ENCODE measurements at places on chromosomes 16 and 17. TPM values are rescaled to one million over a fixed set of nuclear protein-coding genes. Genes with fewer than 3 reads are reported as not detected.
A peak's percentile ranks its signal among the peaks of the same experiment; 100 is the strongest.

DBNDD1 gene
- 3.5 TPM for total RNA-seq

SOX8 gene
- 2.2 TPM for total RNA-seq

HOXB7 gene
- 14.1 TPM for total RNA-seq

PIMREG gene
- not detected for total RNA-seq

MAPT gene
- 3.9 TPM for total RNA-seq

SLC38A8 gene
- not detected for total RNA-seq

PPP1R27 gene
- not detected for total RNA-seq

TBX6 gene
- total RNA-seq: 0.62 TPM

MYH8 gene
- not detected for total RNA-seq

TBC1D3L gene
- 7.1 TPM for total RNA-seq

CCL13 gene
- 10.4 TPM for total RNA-seq

CHD9NB gene
- total RNA-seq: 2.3 TPM

C17orf100 gene
- total RNA-seq: 1.2 TPM

NOD2 gene
- 3.7 TPM for total RNA-seq

CD300A gene
- 10.3 TPM for total RNA-seq

TSC2 gene
- total RNA-seq: 146 TPM

GRCh38 chr17:39197380-39198185 lies at the start of gene CACNB1:
TSS of gene CACNB1 (minus strand) at chr17:39197669. CDS start at chr17:39197495, 174 bp downstream.
- H3K4me3 ChIP-seq: peak within 1 kb of the TSS; percentile 63
- H3K27ac ChIP-seq: peak within 1 kb of the TSS; percentile 66
- DNase-seq: peak; percentile 87
- H3K36me3 ChIP-seq: no peaks in the 10 kb centered on the region
- no peaks in the 10 kb centered on the region for H3K27me3 ChIP-seq

DNA sequence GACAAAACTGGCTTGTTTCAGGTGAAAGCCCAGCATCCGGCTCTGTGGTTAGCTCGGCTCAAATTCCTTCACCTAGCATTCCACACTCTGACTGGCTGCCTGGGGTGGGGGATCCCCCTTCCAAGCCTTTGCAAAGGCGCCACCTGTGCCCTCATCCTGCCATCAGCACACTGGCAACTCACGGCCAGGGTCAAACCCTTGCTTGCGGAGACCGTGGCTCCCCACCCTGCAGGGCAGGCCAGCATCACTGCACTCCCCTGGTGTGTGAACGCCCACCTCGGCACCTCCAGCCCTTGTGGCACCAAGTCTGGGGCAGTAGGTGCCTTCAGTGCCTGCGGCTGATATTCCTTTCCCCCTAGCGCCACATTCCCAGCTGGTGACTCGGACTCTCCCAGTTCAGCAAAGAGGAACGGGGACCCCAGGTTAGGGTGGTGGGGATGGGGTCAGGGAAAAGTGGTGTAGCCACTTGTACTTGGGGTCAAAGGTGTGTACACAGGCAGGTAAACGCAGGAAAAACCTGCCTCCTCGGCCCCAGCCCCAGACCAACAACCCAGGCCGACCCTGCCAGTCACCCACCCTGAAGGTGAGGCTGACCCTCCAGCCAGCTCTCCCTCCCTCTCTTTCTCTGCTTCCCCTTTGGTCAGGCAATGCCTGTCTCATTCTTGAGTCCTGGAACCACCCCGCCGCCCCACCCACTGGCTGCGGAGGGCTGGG lies 1.1 kb downstream of the FLII start:
- peak overlapping the region; percentile 93 for H3K27ac ChIP-seq
- peaks cover 5% of the 10 kb centered on the region for H3K4me1 ChIP-seq
- H3K4me3 ChIP-seq: peak overlapping the region; percentile 84
- peaks cover 5% of the 10 kb centered on the region for H3K36me3 ChIP-seq
- H3K27me3 ChIP-seq: no peaks in the 10 kb centered on the region
- peak; percentile 77 for DNase-seq

DNA sequence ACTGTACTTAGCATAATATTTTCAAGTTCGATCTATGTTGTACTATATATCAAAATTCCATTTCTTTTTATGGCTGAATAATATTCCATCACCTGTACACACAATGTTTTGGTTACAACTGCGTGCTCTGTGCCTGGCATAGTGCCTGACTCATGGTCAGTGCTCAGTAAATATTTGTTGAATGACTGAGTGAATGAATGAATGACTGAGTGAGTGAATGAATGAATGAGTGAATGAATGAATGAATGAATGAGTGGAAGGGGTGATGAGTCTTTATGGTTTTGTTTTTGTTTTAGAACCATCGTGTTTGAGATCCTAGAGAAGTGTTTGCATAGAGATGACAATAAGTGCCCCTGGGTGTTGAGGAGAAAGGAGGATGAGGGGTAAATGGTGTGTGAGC lies 155.3 kb downstream of the MRM1 start:
- no peak overlapping the region for H3K4me3 ChIP-seq
- no peaks in the 10 kb centered on the region for H3K4me1 ChIP-seq
- no peak overlapping the region for H3K27ac ChIP-seq
- no peak for DNase-seq
- no peaks in the 10 kb centered on the region for H3K36me3 ChIP-seq
- H3K27me3 ChIP-seq: peaks cover 1% of the 10 kb centered on the region

DNA sequence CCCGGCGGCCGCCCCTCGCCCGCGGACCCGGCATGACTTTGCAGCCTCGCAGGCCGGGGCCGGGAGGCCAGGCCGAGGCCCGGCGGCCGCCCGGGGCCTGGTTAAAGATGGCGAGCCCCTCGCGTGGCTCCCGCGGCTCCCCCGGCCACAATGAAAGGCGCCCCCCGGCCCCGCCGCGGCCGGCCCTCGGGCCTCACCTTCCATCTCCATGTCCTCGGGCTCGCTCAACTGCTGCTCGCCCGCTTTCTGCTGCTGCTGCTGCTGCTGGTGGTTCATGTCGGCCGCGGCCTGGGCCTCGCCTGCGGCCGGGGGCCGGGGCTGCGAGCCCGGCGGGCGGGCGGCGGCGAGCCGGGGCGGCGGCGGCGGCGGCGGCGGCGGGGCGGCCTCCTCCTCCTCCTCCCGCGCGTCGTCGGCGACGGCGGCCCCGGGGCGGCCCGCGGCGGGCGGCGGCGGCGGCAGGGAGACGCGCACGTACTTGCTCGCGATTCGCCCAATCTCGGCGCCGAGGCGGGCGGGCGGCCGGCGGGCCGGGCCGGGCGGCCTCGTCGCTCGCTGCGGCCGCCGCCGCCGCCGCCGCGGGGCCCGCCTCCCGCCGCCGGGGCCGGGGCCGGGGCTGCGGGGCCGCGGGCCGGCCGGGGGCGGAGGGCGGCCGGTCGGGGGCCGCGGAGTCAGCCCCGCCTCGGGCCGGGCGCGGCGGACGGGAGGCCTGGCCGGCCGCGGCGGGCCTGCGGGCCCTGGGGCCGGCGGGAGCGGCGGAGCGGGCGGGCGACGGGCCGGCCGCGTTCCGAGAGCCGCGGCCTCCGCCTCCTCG lies 491 bp downstream of the USP7 start:
- peak overlapping the region; percentile 100 for H3K27ac ChIP-seq
- H3K4me1 ChIP-seq: no peaks in the 10 kb centered on the region
- H3K36me3 ChIP-seq: no peaks in the 10 kb centered on the region
- H3K4me3 ChIP-seq: peak overlapping the region; percentile 100
- H3K27me3 ChIP-seq: no peaks in the 10 kb centered on the region

DNA sequence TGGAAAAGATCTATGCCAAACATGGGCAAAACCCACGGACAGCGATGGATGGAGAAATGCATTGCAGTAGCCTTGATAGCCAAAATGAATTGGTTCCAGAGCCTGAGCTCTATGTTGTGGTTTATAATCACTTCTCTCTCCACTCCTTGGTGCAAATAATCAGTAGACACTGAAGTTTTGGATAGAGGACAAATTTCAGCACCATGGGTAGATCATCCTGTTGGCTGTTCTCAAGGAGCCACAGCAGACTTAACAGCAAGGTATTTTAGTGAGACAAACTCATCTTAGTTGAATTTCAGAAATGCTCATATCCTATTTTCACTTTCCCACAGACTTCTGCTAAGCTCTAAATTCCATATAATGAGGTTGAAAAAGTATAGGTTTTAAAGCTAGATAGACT lies 88.3 kb upstream of the CCL1 start:
- no peaks in the 10 kb centered on the region for H3K36me3 ChIP-seq
- H3K4me3 ChIP-seq: no peak overlapping the region
- no peak for DNase-seq
- no peaks in the 10 kb centered on the region for H3K27me3 ChIP-seq
- no peaks in the 10 kb centered on the region for H3K4me1 ChIP-seq

- H3K27ac ChIP-seq: peak overlapping the region; percentile 87
- DNase-seq: no peak
- H3K4me3 ChIP-seq: no peak overlapping the region
- H3K4me1 ChIP-seq: no peaks in the 10 kb centered on the region
- no peaks in the 10 kb centered on the region for H3K36me3 ChIP-seq
Observed at GRCh38 chr17:42535155-42536047, 640 bp upstream of the NAGLU start.

- no peak overlapping the region for H3K27ac ChIP-seq
- peak; percentile 27 for DNase-seq
Observed at GRCh38 chr16:57689762-57690558, 4.6 kb upstream of the DRC7 start.

GRCh38 chr17:35693662-35694061 lies 37.8 kb upstream of the RASL10B start:
- DNase-seq: no peak
- H3K4me3 ChIP-seq: no peak overlapping the region
- H3K36me3 ChIP-seq: peaks cover 2% of the 10 kb centered on the region

DNA sequence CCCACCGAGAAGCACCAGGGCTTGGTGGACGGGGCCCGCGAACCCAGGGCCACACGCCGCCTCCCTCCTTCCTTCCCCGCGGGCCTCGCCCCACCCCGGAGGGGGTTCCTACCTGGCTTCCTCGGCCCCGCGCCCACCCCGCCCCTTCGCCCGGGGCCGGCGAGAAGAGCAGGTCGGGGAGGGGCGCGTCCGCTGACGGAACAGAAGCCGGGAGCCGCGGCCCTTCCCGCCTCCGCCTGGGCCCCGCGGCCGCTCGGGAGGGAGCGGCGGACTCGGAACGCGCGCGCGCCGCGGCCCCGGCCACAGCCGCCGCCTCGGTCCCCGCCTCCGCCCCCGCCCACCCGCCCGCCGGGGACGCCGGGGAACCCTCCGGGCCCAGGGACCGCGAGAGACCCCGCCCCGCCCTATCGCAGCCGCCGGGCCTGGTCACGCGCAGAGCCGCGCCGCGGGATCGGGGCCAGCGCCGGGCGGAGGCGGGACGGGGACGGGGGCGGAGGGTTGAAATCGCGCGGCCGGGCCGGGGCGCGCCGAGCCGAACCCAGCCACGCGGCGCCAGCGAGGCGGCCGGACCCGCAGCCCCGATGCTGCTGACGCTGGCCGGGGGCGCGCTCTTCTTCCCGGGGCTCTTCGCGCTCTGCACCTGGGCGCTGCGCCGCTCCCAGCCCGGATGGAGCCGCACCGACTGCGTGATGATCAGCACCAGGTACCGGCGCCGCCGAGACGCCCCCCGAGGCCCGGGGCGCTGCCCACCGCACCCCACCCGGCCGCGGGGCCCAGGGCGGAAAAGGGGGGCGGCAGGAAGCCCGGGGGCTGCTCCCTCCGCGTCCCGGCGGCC lies at the start of gene TLCD3A:
TSS of gene TLCD3A (plus strand) at position 530 of the 835 bp plus-strand sequence. CDS start at position 582, 52 bp downstream.
- peak within 1 kb of the TSS; percentile 61 for H3K4me3 ChIP-seq
- no peak within 1 kb of the TSS for H3K27ac ChIP-seq
- no peaks in the 10 kb centered on the region for H3K27me3 ChIP-seq

- H3K36me3 ChIP-seq: no peaks in the 10 kb centered on the region
- H3K4me3 ChIP-seq: no peak overlapping the region
- no peak overlapping the region for H3K27ac ChIP-seq
- no peaks in the 10 kb centered on the region for H3K4me1 ChIP-seq
- DNase-seq: no peak
- no peaks in the 10 kb centered on the region for H3K27me3 ChIP-seq
Observed at GRCh38 chr17:63542942-63543821, 7.1 kb upstream of the DCAF7 start.

GRCh38 chr16:84061236-84061819 lies 18.7 kb upstream of the SLC38A8 start:
- no peak overlapping the region for H3K4me3 ChIP-seq
- H3K27ac ChIP-seq: no peak overlapping the region
- DNase-seq: no peak
- no peaks in the 10 kb centered on the region for H3K27me3 ChIP-seq

DNA sequence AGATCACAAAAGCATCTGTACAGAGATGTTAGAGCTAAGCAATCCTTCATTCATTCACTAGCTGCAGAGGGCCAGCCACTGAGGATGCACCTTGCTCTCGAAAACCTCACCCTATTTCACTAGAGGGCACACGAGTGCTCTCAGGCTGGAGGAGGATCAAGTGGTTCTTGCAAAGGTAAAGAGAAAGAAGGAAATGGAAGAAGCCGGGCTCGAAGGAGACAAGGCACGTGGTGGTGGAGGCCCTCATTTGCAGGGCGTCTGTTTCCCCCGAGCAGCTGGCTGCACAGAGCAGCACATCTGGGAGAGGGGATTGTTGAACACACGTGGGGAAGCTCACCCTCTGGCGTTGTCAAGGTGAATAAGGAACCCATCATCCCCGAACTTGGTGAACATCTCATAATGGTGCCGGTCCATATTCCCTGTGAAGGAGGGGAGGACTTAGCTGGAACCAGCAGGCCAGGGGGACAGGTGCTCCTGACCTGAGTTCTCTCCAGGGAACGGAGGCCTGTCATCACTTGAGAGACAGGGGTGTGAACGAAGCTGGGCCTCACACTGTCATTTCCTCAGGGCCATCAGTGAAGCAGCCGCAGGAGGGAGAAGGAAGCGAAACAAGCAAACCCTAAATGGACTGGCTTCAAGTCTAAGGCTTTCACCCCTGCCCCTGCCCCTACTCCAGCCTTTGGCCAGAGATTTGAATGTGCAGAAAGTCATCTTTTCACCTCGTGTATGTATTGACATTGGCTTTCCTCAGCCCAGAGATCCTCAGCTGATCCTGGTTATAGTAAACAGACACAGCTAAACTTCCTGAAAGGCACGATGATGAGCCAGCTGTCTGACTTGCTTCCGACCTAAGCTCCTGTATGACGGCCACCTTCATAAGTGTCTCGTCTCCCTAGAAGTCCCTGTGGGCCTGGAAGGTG lies 27.6 kb downstream of the PRKAR1A start:
- H3K27ac ChIP-seq: no peak overlapping the region
- H3K4me3 ChIP-seq: no peak overlapping the region
- DNase-seq: no peak
- peaks cover 4% of the 10 kb centered on the region for H3K36me3 ChIP-seq
- no peaks in the 10 kb centered on the region for H3K4me1 ChIP-seq
- H3K27me3 ChIP-seq: no peaks in the 10 kb centered on the region

DNA sequence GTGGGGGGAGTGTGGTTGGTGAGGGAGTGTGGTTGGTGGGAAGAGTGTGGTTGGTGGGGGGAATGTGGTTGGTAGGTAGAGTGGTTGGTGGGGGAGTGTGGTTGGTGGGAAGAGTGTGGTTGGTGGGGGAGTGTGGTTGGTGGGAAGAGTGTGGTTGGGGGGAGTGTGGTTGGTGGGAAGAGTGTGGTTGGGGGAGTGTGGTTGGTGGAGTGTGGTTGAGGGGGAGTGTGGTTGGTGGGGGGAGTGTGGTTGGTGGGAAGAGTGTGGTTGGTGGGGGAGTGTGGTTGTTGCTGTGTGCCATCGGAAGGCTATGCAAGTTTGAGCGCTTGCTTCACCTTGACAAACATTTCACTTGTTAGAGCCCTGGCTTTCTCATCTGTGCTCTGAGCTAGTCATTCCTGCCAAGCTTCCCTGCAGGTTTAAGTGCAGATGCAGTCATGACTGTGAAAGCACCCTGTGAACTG lies 20.1 kb downstream of the MINK1 start:
- DNase-seq: no peak
- H3K4me1 ChIP-seq: no peaks in the 10 kb centered on the region
- no peaks in the 10 kb centered on the region for H3K36me3 ChIP-seq

- no peaks in the 10 kb centered on the region for H3K4me1 ChIP-seq
- peak; percentile 77 for DNase-seq
- H3K27ac ChIP-seq: no peak within 1 kb of the TSS
- no peaks in the 10 kb centered on the region for H3K36me3 ChIP-seq
- H3K4me3 ChIP-seq: no peak within 1 kb of the TSS
Observed at GRCh38 chr17:48429638-48430586, at the start of gene SKAP1. TSS of gene SKAP1 (minus strand) at chr17:48430214.
